ENCODE measurements at places on chromosomes 3 and 15.

- no peak for DNase-seq
Observed at GRCh38 chr15:91954292-91954691, 100.8 kb downstream of the SLCO3A1 start.

GRCh38 chr3:127815641-127816605 is 6.4 kb downstream of the MGLL start:
- no peak for DNase-seq

DNA sequence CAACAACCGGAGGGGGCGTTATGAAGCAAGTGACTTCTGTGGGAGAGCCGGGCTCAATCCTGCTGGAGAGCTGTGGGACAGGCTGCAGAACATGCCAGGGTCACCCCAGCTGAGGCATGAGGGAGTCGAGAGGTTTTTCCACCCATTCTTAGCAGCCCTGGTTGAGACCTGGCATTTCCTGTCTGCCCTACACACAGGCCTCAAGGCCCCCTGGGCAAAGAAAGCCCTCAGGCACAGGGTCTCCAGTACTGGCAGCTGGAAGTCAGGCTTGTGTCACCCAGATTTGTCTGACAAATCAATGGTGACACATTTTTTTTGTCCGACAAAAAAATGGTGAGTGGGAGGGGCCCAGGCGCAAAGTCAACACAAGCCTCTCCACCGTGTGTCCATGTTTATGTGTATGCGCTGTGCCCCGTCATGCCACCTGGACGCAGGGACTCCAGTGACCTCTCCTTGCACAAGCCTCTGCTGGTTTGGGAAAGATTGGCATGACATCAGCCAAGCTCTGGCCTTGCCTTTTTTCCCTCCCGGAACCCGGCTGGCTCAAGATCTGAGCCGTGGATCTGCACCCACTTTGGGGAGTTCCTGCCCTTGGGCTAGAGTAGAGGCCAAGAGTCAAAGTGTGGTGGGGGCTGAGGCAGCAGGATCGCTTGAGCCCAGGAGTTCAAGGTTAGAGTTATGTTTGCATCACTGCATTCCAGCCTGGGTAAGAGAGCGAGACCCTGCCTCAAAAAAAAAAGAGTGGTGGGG is 20.8 kb upstream of the ALAS1 start:
- peak; percentile 45 for DNase-seq

GRCh38 chr15:48671103-48672022 is 25.9 kb upstream of the FBN1 start:
- no peak for DNase-seq

GRCh38 chr3:14577897-14578296 is 37.8 kb upstream of the GRIP2 start:
- DNase-seq = no peak

- no peak for DNase-seq
Observed at GRCh38 chr3:107897471-107898061, 193.3 kb downstream of the CD47 start.

DNA sequence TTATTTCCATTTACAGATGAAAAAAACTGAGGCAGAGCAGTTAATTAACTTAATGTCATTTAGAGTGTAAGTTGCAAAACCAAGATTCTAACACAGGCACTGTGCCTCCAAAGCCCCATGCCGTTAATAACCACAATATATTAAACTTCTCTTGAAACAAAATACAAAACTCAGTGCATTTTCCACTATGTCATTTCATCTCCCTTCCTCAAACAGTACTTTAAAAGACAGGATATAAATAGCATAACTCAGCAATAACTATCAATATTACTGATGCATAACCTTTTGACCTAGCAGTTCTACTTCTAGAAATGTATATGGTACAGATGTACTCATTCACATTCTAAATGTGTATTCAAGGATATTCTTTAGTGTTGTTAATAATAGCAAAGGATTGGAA is 5.1 kb upstream of the TASOR start:
- DNase-seq = no peak

DNA sequence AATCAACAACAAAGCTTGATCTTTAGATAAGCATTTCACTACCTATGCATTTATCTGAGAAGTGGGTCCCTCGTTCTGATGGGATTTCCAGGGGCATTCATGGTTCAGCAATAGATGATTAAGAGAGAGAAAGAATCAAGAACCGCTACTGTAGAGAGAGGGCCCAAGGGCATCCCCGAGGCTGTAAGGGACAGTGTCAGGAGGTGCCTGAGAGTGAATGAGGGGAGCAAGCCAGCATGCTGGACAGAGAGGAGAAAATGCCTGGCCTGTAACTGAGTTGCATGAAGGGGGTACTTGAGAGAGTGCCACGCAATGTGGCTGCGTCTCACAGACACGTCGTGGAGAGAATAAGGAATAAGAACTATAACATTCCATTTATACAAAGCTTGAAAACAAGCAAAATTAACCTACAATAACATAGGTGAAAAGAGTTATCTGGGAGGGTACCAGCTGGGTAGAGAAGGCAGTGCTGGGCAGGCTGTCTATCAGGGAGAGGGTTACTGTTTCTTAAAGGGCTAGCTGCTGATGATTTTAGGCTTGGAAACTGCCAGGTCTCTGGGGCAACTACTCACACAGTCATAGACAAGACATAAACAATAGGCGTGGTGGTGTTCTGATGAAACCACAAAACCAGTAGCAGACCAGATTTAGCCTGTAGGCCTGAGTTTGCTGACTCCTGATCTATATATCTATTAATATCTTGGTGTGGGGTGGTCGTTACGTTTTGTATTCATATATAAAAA is 374.6 kb upstream of the CFAP20DC start:
- DNase-seq = no peak

DNA sequence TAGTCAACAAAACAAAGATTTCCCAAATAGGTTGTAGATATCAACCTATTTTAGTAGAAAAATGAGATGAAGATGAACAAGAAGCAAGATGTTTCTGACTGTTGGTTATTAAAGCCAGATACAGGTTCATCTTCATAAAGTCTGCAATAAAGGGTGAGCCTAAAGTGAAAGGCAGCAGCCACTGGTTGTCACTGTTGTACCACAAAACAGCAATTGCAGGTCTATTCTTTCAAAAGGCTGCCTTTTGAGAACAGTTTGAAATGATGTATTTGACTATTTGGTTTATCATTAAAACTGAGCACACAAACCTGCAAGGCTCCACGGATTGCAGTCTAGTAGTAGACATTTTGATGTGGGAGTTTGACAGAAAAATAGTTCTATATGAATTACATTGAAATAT is 543.4 kb downstream of the GBE1 start:
- no peak for DNase-seq

- no peak for DNase-seq
Observed at GRCh38 chr15:67307156-67307555, 52.6 kb downstream of the IQCH start.

DNA sequence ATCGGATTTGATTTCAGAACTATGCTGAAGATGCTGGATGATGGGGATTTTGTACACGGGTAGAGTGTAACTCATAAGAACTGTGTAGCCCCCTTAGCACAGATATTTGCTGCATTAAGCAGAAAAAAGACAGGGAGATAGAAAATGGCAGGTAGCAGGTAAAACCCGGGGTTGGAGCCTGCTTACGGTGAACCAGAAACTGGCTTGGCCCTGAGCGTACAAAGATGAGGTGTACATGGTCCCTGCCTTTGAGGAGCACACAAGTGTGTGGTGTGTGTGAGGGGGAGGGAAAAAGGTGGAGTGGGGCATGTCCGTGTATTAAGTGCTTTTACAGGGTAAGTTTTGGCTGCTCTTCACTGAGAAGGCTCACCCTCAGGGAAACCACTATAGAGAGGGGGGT is 3.5 kb downstream of the LPP start:
- DNase-seq = no peak

All from SHP77 treated with DMSO at 0.1 percent for 48 hours (cell line).